ENCODE measurements at places on chromosomes 7 and 10. TPM values are rescaled to one million over a fixed set of nuclear protein-coding genes. Genes with fewer than 3 reads are reported as not detected.
A peak's percentile ranks its signal among the peaks of the same experiment; 100 is the strongest.

DNA sequence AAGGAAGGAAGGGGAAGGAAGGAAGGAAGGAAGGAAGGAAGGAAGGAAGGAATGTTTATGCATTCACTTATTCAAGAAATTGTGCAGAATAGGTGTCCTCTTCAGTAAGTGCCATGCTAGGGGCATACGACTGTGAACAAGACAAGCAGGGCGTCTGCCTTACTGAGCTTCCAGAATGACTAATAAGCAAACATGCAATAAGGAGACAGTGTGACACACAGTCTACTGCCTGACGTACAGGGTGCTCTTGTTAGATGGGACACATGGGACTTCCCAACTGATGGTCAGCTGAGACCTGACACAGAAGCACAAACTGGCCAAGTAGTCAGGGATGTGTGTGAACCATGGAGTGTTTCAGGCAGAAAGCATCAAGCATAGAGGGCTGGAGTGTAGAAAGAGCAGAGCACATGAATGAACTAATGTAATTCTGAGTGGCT is 18.2 kb downstream of the DNAJC12 start:
- no peak for DNase-seq

C10orf53 gene
- not detected for total RNA-seq

PDE6C gene
- total RNA-seq: not detected

DNA sequence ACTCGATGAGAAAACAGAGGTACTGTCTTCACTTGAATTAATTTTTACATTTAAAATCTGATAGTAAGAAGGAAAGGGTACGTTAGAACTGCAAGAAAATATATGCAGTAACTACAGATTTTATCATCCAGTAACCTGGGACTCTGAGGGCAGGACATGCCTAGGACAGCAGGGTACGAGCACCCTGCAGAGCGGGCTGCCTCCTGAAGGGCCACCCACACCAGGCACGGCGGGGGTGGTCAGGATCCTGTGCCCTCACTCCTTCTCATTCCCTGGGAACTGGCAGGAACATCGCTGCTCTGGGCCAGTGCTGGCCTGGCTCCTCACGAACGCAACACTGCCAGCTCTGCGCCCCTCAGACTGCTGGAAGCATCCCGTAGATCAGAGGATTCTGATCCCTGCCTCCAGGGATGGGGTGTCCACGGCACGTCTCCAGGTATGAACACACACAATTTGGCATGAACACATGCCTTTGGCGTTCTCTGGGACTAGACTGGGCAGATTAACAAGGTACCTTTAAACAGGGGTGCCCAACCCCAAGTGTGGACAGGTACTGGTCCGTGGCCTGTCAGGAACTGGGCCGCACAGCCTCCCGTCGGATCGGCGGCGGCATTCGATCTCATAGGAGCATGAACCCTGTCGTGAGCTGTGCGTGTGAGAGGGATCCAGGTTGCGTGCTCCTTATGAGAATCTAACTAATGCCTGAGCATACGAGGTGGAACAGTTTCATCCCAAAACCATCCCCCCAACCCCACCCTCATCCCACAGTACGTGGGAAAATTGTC is 99.3 kb upstream of the FAM20C start:
- DNase-seq: no peak

- DNase-seq: no peak
Measured at GRCh38 chr7:139232904-139233303, 1.9 kb downstream of the UBN2 start.

UCN3 gene
- not detected for total RNA-seq

DNA sequence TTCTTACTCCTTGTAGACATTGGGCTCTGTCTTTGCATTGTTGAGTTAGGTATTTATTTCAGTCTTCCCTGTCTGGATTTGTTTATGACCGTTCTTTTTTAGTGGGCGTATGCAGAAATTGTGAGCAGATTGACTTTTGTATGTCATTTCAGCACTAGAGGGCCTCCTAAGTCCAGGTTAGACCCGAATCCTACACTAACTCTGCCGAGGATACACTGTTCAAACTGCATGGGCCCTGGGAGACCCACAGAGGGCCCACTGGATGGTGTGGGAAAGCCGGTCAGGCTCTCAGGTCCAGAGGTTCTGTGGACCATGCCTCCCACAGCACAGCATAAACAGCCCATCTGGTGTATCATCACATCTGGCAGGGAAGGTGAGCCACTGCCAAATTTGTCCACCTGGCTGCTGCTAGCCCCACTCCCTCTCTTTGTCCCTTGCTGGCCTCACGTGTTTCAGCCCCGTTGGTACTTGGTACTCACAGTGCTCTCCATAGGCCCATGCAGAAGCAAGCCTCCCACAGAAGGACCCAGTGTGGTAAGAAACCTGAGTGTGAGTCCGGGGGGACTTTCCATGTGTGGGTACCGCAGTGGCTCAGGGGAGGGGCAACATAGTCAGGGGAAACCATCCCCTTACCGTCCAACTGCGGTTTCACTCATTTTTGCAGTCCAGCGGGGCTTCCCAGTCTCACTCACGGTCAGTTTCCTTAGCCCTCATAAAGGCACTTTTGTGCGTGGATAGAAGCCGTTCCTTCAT is 112.8 kb downstream of the APBB1IP start:
- no peak for DNase-seq

LEP gene
- not detected for total RNA-seq

DPP6 gene
- 1.00 TPM for total RNA-seq

GRCh38 chr7:141944811-141945210 is 2.0 kb downstream of the CLEC5A start:
- no peak for DNase-seq

GRCh38 chr10:133267293-133267692 is 9.4 kb downstream of the ADAM8 start:
- no peak for DNase-seq

GRCh38 chr7:145053781-145054180 is 217.9 kb upstream of the TPK1 start:
- DNase-seq: no peak

DNA sequence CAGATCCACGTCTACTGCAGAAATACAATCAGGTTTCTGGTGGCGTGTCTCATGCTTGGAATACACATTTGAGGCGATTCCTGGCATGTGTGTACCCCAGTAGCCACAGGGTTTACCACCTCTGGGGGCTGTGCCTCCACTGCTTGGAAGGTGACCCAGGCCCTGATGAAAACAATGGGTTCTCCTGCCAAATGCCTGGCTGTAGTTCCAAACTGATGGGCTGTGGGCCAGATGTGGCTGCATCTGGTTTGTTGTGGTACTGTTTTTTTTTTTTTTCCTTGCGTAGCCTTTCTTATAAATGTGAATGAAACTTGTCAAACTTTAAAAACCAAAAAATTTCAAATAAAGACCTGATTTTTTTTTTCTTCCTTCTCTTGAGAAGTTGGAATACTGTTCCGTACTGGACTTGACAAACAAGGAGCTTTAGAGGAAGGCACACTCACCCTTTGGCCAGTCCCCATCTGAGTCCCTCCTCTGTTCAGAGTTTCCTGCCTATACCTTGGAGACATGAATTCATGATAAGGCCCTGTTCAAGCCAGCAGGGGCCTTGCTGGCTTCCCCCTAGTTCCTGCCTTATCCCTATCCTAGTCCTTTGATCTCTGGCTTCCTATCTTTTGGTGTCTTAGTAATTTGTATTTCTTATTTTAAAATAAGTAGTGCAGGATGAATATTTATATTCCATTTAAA is 217.1 kb downstream of the PHTF2 start:
- no peak for DNase-seq

DNA sequence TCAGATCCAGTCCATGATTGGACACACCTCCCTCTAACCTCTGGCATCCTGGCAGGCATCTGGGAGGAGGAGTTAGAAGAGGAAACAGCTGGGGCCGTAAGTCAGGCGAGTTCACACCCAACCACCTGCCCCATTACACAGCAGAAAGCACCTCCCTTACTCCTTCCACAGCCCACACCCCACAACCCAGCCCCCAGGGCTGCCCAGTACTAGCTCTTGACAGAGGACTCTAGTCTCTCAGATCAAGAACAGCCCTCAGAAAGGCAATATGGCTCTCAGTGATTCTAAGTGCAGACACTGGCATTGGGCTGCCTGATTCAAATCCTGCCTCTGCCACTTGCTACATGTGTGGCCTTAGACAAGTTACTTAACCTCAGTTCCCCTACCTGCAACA is 34.1 kb downstream of the KCNMA1 start:
- DNase-seq: no peak

DNA sequence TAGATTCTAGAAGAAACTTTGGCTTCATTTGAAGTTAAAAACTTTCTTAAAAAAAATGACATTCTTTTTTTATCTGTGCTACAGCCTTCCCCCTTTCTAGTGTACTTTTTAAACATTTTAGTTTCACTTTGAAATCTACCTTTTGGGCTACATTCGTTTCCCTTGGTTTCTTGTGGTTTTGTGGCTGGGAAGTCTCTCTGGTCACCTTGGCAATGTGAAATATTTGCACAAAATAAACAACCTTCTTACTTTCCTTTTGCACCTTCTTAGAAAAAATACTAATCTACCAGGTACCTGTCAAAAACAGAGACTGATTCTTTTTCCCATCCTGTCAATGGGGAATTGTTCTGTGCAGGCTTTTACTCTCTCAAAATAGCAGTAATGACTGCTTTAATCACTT is 350.2 kb downstream of the GATA3 start:
- DNase-seq: no peak

PIK3CG gene
- 2.8 TPM for total RNA-seq

GRCh38 chr7:155298834-155299534 is 1.3 kb downstream of the INSIG1 start:
- DNase-seq: peak; percentile 84

SH2D4B gene
- total RNA-seq: 0.05 TPM

- DNase-seq: no peak
Measured at GRCh38 chr7:50149369-50149768, 56.3 kb upstream of the ZPBP start.

CNTNAP2 gene
- total RNA-seq: 1.3 TPM

GRCh38 chr7:109094-109493 is 83.3 kb upstream of the FAM20C start:
- no peak for DNase-seq

GRCh38 chr7:21054427-21055112 is 267.9 kb upstream of the SP8 start:
- DNase-seq: no peak

CC2D2B gene
- total RNA-seq: 0.60 TPM

DNA sequence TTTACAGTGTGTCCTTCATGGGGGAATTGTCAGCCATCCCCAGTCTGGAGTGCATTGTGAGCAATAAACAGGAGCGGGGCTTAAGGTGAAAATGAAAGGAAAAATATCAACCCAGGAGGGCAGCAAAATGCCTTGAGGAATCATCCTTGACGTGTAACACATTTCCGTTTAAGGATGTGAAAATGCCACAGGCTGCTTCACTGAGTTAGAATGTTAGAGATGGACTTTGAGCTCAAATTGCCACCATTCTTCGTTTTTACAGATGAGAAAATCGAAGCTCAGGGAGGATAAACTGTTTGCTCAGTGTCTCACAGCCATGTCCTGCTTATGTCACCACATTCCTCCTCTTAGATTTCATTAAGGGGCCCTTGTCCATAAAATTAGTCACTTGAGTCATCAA is 23.1 kb downstream of the SORCS3 start:
- no peak for DNase-seq

- DNase-seq: no peak
Measured at GRCh38 chr7:155860840-155861479, 48.7 kb upstream of the SHH start.

DNA sequence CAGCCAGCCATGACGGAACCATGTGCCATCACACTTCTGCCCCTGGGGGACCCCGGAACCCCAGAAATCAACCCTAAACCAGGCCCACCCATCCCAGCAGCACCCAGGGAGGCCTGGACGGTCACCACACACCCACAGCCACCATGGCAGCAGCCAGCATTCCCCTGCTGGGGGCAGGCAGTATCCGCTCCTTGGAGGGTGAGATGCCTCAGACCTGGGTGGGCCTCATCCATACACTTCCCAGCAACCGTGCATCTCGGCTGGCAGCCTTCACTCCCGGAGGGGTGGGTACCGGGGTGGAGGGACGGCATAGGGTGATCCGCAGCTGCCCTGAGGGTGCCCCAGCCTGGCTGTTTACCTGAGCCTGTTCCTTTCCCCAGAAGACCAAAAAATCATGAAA is 69.1 kb upstream of the FAM20C start:
- no peak for DNase-seq

DNA sequence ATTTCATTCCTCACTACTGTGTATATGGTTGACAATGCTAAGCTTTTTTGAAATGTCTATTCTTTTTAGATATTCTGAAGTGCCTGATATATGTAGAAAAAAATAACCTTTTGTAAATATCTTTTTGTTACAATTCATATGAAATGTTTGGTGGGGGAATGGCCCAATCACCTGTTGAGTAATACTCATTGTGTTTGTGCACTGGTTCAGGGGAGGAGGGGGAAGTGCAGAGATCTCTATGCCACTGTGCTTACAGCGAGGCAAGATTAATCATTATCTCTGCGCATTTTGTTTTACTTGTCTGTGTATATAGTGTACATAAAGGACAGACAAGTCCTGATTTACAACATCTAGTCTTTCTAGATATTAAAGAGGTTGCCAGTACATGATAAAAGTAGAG is 25.2 kb downstream of the NUP42 start:
- no peak for DNase-seq

DNA sequence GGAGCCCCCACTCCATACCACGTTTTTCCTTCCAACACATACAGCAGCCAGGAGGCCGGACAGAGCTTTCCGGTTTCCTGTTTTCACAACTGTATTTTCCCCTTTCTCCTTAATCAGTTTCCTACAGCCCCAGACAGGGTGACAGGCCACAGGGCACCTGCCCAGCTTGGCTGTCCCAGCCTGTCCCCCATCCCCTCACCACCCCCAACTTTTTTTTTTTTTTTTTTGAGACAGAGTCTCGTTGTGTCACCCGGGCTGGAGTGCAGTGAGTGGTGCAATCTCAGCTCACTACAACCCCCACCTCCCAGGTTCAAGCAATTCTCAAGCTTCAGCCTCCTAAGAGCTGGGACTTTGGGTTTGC is 10.3 kb upstream of the HSPB1 start:
- no peak for DNase-seq

PITX3 gene
- not detected for total RNA-seq

GRCh38 chr7:116265881-116266280 is 55.5 kb downstream of the TES start:
- no peak for DNase-seq

GRCh38 chr10:14659626-14660196 is 115.0 kb downstream of the FAM107B start:
- DNase-seq: no peak

GRCh38 chr7:143905509-143905908 is 3.5 kb upstream of the TCAF1 start:
- no peak for DNase-seq

IFIT1B gene
- total RNA-seq: not detected
